Suppressor macrophage (primary cell): ENCODE measurements at places on chromosomes 12 and 14.

GRCh38 chr12:47281667-47282171 lies 202.0 kb upstream of the AMIGO2 start:
- no peak for DNase-seq

DNA sequence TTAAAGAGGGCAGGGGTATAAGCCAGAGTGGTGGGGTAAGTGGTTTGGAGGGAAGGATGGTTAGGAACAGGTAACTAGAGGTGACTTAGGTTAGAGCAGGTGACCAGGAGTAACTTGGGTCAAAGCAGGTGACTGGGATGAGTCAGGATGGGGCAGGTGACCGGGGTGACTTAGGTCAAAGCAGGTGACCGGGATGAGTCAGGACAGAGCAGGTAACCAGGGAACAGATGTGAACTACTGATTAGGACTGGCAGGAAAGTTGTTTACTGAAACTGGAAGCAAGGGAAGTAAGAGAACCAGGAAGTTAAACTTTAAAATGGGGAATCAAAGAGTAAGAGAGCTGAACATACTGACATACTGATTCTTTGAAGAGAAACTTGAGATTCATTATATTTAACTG lies 57.4 kb downstream of the FSCB start:
- DNase-seq = no peak

- DNase-seq = no peak
Observed at GRCh38 chr14:55794655-55795595, 214.9 kb downstream of the KTN1 start.

DNA sequence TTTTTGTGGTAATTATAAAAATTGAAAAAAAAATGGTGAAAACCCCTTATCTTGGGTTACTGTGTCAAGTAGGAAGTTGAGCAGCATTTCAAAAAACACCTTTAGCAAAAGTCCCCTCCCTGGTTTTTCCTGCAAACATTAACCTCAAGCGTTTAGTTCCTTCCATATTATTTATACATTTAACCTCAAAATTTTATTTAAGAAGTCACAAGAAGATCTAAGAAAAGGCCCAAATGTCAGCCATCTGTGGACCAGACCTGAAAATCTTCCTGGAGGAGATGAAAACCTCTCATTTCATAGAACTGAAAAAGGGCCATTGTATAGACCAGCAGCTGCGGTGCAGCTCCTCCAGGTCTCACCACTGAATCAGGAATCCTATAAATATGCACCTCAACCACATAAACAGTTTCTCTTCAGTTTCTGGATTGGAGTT lies 40.4 kb upstream of the BTG1 start:
- no peak for DNase-seq

DNA sequence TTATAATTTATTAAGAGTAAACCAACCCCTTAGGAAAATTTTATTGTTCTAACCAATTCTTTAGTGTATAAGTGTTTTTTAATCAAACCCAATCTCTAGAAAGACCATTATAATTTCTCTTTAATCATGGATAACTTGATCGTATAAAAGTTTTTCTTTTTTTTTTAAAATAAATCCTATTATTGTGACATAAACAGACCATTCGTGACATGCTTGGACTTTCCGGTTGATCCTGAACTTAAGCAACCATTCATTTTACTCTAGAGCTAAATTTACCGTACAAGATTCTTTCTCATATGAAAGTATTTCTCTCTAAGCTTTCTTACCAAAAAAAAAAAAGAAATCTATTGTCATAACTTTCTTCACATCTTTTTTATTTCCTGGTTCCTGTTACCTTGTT lies 32.6 kb upstream of the SLC38A4 start:
- no peak for DNase-seq

GRCh38 chr12:74922117-74922516 lies 287.5 kb downstream of the KCNC2 start:
- DNase-seq = no peak

DNA sequence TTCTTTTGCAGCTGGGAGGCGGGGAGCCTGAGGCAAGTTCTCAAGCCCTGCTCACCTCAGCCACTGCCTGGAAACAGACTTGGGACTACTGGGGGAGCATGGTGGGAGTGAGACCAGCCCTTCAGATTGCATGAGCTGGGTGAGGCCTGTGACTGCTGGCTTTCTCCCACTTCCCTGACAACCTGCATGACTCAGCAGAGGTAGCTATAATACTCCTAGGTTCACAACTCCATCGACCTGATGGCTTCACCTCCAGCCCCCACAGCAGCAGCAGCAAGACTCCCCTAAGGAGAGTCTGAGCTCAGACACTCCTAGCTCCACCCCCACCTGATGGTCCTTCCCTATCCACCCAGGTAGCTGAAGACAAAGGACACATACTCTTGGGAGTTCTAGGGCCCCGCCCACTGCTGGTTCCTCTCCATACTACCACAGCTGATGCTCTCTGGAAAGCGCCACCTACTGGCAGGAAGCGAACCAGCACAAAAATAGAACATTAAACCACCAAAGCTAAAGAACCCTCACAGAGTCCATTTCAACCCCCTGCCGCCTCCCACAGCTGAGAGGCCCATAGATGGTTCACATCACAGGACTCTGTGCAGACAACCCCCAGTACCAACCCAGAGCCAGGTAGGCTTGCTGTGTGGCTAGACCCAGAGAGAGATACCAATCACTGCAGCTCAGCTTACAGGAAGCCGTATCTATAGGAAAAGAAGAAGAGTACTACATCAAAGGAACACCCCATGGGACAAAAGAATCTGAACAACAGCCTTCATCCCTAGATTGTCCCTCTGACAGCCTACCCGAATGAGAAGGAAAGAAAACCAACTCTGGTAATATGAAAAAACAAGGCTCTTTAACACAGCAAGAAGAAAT lies 68.7 kb downstream of the RPAP3 start:
- DNase-seq = peak; percentile 43

DNA sequence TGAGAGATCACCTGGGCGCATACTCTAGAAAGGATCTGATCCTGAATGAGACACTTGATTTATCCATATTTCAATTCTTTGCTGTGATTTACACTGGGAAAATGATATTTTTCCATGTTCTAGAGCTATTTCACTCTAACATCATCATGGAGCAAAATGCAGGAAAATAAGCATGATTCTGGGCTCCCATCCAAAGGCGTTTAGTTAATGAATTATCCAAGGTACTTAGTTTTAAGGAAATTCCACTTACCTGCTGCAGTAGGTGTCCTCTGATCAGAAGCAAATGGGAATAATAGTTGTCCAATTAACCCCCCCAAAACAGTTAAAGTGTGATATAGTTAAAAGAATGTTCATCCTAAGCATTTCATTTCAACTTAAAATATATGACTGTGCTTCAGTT lies 204.5 kb upstream of the PRKD1 start:
- DNase-seq = no peak

- DNase-seq = peak; percentile 42
Observed at GRCh38 chr14:32683679-32684078, 255.0 kb upstream of the NPAS3 start.
